ENCODE measurements at places on chromosomes 11 and 22. TPM values are rescaled to one million over a fixed set of nuclear protein-coding genes. Genes with fewer than 3 reads are reported as not detected.

GRCh38 chr11:131626788-131627187 lies 256.4 kb downstream of the NTM start:
- H3K4me1 ChIP-seq = no peaks in the 10 kb centered on the region
- DNase-seq = no peak
- no peak overlapping the region for H3K4me3 ChIP-seq
- no peaks in the 10 kb centered on the region for H3K36me3 ChIP-seq

DNA sequence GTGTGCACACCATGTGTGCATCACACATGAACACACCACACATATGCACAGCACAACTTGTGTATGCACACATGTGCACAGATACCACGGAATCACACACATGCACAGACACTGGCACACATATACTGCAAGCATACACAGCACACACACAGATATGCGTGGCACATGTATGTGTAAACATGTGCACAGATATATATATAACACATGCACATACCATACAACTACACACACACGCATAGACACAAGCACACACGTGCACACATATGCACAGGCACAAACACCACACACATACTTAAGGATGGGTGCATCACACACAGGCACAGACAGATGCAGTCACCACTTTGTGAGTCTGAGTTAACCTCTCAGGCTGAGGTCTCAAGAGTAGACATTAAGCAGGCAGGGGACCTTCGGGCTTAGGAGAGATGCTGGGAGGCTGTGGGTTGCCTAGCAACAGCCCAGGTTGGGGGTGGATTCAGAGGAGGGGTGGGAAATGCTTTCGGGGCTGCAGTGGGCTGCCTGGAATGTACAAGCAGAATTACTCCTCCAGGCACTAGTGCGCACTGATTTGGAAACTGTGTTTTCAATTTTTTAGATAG lies 82.9 kb downstream of the MYO18B start:
- DNase-seq = no peak

The HTR3B gene
- not detected for total RNA-seq

GRCh38 chr11:1307998-1308742 lies 1.3 kb downstream of the TOLLIP start:
- peaks cover 2% of the 10 kb centered on the region for H3K36me3 ChIP-seq
- H3K4me1 ChIP-seq = peaks cover 31% of the 10 kb centered on the region
- DNase-seq = peak; percentile 58
- H3K27me3 ChIP-seq = no peaks in the 10 kb centered on the region

DNA sequence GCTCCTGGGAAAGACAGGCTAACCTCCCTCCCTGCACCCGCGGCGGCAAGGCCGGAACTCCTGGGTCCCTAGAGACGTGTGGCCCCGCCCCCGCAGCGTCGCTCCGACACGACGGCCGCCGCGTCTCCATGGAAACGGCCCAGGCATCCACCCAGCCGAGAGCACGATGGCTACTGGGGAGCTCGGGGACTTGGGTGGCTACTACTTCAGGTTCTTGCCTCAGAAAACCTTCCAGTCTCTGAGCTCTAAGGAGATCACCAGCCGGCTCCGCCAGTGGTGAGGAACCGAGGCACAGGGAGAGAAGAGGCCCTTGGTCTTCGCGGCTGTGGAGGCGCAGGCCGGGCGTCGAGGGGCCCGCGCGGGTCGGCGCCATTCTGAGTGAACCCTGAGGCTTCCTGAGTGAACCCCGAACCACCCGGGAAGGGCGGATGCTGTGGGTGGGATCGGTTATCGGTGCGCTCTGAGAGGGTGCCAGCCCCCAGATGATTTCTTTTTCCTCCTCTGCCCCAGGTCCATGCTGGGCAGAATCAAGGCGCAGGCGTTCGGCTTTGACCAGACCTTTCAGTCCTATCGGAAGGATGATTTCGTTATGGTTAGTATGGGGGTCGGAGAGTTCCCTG lies at the start of gene CFAP300:
Gene CFAP300, plus strand, starts transcription at position 133 of the 620 bp plus-strand sequence. Its CDS starts 34 bp downstream, at position 167.
- no peaks in the 10 kb centered on the region for H3K36me3 ChIP-seq
- peak; percentile 70 for DNase-seq
- H3K4me3 ChIP-seq = peak within 1 kb of the TSS; percentile 87
- H3K27ac ChIP-seq = peak within 1 kb of the TSS; percentile 34

DNA sequence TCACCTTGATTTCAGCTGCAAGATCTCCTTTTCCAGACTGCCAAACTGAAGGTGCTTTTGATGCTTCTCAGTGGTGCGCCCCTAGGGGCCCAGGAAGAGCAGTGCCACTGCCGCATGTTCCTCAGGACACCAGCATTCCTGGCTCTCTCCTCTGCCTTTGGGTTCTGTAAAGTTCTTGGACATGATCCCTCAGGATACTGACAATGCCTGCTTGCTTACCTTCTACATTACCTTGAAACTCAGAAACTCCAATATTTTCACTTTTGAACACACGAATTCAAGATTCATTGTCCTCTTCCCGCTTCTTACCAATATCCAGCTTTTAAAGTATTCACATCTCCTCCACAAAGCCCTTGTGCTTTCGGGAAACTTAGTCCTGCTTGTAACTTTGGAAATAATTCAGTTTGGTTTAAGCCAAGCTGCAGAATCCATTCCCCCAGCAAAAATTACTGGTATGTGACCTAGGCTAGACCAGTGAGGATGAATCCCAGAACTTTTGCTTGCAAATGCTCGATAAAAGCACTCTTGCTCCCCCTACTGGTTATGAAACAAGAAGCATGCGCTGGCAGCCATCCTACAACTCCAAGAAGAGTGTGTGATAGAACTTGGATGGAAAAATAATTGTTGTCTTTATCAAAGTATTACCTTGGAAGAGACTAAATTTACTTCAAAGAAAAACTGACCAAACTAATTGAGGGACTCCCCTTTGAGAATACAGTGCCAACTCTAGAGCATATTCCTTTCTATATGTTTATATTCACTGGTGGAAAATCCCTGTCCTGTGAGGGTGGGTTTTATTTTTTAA lies 16.5 kb upstream of the OR5B21 start:
- H3K27me3 ChIP-seq = no peaks in the 10 kb centered on the region
- H3K27ac ChIP-seq = no peak overlapping the region
- H3K4me3 ChIP-seq = no peak overlapping the region
- no peaks in the 10 kb centered on the region for H3K36me3 ChIP-seq

Measured in gastrocnemius medialis (tissue), 4 donors.